ENCODE measurements at places on chromosomes 5 and 9.

GRCh38 chr9:107784235-107784958, 294.8 kb upstream of the KLF4 start:
- no peak for DNase-seq

GRCh38 chr9:129322022-129322621, 144.1 kb upstream of the IER5L start:
- DNase-seq, result no peak

DNA sequence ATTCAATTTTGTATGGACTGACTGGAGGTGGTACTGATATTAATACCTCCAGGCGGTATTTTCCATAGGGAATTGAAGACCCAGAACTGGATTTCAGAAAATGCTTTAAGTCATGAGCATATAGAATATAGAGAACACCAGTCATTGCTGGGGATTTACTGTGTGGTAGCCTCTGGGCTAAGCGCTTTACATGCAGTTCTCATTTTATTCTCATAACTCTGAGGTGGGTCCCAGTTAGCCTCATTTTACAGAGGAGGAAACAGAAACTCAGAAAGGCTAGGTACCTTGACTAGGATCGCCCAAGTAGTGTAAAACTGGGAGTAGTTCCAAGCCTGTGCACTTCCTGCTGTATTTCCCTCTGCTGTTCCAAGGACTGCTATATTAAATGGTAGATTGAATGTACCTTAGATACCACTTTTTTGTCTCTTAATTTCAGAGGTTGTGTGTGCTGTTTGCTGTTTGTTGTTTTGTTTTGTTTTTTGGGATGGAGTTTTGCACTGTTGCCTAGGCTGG, 13.8 kb downstream of the SLC44A1 start:
- no peak for DNase-seq

GRCh38 chr9:125852386-125852785, 105.2 kb downstream of the PBX3 start:
- DNase-seq, result no peak

DNA sequence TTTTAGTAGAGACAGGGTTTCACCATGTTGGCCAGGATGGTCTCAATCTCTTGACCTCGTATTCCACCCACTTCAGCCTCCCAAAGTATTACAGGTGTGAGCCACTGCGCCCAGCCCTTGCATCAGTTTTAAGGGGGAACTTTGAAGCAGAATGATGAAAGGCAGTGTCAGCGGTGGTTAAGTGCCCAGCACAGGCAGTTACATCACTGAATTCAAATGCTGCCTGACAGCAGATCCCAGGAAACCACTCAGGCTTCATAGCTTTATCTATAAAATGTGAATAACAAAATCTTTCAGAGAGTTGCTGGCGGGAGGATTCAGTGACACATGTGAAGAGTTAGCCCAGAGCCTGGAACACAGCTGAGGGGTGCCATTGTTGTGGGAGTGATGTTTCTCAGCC, 26.5 kb downstream of the FGF1 start:
- DNase-seq, result no peak

DNA sequence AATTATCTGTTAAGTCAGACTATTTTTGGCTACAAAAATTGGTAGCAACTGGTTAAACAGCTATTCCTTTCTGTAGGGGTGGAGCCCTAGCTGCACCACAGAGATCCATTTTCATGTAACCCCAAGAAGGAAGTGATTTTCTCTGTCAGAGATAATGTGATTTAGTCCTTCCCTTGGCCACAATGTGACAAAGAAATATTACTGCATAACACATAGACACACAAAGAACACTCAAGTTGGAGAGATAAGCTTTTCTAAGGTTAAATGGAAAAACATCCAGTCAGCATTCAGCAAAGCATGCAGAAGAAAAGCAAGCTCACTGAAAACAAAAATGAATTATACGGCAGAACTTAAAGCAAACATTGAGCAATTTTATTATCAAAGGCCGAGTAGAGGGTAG, 227.8 kb upstream of the CDH9 start:
- DNase-seq, result no peak

- DNase-seq, result no peak
Measured at GRCh38 chr5:91484662-91485061, 101.5 kb upstream of the ARRDC3 start.

- DNase-seq, result no peak
Measured at GRCh38 chr9:136105398-136106135, 10.5 kb upstream of the NACC2 start.

GRCh38 chr9:137953683-137954438, 76.3 kb downstream of the CACNA1B start:
- no peak for DNase-seq

DNA sequence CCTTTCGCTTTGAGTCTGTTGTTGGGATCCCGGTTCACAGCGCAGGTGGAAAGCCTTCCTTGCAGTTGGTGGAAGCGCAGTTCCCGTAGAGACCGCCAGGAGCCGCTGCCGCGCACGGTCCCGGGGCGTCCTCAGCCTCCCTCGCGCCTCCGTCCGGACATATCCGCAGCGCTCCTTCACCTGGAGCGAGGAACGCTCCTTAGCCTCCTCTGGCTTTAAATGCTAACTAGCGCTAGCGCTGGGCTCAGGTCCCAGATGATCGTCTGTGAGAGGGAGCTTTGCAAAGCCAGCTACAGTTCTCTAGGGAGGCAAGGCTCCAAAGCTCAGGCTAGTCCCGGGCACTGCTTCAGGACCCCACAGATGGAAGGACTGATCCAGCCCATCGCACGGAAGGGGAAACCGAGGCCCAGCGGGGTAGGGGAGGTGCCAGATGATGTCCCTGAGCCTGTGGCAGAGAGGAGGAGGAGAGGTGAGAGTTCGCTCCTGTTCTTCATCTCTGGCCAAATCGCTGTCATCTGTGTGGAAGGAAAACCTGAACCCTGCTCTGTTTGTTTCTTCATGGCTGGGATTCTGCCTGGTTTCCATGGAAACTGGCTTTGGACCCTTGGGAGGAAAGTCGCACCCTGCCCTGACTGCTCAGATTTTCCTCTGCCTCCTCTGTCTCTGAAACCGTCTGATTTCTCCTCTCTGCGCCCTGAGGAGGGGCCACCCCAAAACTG, 31.4 kb downstream of the COL15A1 start:
- peak; percentile 41 for DNase-seq

GRCh38 chr5:172932313-172933017, 26.8 kb upstream of the RPL26L1 start:
- peak; percentile 34 for DNase-seq

GRCh38 chr5:151917904-151918303, 6.7 kb downstream of the GLRA1 start:
- DNase-seq, result no peak

DNA sequence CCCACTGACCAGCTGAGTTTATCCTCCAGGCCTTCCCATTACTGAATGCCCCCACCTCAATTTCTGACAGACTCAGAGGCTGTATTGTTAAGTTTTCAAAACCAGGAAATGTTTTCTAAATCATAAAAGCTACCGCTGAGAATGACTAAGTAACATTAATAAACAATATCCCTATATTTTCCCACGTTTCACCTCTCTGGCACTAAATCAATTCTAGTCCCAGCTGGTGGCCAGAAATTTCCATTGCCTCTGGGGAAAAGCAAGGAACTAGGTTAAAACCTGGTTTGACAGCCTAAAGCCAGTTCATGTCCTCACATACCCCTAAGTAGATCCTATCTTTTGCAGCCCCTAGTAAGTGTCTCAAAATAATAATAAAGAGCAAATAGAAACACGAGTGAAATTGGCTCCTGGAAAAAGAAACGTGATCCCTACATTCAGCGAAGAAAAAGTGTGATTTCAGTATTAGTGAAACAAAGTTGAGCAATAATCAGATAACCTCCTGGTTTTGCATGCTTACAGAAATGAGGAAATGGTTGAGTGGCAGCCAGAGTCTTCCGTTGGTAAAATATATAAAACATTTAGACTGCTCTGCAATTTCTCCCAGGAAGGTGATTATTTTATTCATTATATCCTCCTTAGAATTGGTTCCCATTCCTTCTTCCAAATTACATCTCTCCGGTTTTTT, 110.9 kb downstream of the ESM1 start:
- DNase-seq, result no peak

- DNase-seq, result no peak
Measured at GRCh38 chr5:157772127-157772526, 28.6 kb downstream of the LSM11 start.

GRCh38 chr5:172870291-172870714, 36.3 kb downstream of the ERGIC1 start:
- DNase-seq, result no peak

- no peak for DNase-seq
Measured at GRCh38 chr9:83208065-83208850, 145.3 kb upstream of the RASEF start.

DNA sequence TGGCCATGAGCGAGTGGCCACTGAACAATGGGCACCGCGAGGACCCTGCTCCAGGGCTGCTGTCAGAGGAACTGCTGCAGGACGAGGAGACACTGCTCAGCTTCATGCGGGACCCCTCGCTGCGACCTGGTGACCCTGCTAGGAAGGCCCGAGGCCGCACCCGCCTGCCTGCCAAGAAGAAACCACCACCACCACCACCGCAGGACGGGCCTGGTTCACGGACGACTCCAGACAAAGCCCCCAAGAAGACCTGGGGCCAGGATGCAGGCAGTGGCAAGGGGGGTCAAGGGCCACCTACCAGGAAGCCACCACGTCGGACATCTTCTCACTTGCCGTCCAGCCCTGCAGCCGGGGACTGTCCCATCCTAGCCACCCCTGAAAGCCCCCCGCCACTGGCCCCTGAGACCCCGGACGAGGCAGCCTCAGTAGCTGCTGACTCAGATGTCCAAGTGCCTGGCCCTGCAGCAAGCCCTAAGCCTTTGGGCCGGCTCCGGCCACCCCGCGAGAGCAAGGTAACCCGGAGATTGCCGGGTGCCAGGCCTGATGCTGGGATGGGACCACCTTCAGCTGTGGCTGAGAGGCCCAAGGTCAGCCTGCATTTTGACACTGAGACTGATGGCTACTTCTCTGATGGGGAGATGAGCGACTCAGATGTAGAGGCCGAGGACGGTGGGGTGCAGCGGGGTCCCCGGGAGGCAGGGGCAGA, 53.3 kb downstream of the JADE2 start:
- no peak for DNase-seq

- no peak for DNase-seq
Measured at GRCh38 chr9:127561491-127562278, 50.4 kb upstream of the STXBP1 start.

- DNase-seq, result no peak
Measured at GRCh38 chr9:12712532-12712931, 19.3 kb downstream of the TYRP1 start.

DNA sequence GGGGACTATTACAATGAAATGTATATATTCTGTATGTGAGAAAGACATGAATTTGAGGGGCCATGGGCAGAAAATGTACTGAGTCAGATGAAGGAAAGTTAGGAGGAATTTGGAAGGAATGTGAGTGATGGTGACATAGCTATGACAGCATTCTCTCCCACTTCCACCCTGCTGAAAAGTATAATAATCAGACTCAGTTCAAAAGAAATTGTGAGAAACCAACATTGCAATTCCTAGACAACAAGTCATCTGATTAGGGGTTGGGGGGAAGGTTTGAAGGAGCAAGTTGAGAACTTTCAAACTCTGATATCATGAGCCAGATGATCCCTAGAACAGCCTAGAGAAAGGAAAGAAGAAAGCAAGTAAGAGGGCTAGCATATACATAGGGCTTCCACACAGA, 370.6 kb downstream of the DMRTA1 start:
- no peak for DNase-seq

GRCh38 chr5:119302449-119302848, 53.4 kb upstream of the TNFAIP8 start:
- DNase-seq, result no peak

DNA sequence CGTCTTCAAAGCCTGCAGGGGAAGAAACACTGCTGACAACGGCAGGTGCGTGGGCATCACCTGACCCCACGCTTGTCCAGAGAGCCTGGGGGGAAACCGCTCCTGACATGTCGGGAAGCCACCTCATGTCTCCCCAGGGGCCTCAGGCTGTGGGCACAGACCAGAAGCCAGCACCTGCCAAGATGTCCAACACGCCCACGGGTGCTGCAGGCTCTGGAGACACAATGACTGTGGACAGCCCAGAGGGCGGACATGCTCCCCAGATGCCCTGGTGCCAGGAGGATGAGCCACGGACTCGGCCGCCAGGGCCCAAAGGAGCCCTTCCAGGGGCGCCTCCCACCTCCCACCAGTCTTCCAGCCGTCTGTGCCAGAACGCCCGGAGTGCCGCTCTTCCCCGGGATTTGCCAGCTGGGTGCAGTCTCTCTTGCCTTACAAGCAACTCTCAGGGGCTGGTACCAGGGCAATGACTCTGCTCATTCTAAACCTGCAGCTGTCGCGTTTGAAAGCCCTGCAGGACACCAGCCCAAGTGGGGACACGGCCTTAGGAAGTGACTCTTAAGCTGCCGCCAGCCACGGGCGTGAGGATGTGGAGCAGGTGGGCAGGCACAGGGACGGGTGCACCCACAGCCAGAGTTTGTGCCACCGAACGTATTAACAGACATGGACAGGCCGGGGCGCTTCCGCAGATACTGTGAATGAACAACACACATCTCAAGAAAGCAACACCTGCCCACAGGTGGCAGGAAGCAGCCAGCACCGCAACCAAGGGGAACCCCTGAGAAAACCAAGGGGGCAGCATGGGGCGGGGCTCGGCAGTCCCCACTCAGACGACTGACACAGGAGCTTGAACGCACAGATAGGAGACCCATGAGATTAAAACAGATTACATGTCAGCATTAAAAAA, 6.8 kb upstream of the LHX3 start:
- no peak for DNase-seq

DNA sequence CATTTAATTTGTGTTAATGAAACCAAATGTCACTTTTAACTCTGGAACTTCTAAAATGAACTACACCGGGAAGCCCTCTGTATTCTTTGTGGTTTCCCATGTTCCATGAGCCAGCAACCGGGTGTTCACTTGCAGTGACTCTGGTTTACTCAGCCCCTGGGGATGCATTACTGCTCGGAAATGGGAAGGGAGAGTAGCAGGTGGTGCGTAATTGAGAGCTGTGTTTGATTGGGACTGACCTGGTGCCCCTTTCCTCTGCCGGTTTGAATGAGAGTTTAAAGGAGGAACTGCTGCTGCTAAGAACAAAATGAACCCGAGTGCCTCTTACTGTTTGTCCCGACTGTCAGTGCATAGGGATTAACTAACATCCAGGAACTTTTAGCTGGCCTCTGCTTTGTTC, 100.1 kb upstream of the DHFR start:
- DNase-seq, result no peak

GRCh38 chr5:107538331-107538730, 132.4 kb downstream of the EFNA5 start:
- no peak for DNase-seq

- no peak for DNase-seq
Measured at GRCh38 chr9:137116027-137116507, 1.5 kb upstream of the DPP7 start.

DNA sequence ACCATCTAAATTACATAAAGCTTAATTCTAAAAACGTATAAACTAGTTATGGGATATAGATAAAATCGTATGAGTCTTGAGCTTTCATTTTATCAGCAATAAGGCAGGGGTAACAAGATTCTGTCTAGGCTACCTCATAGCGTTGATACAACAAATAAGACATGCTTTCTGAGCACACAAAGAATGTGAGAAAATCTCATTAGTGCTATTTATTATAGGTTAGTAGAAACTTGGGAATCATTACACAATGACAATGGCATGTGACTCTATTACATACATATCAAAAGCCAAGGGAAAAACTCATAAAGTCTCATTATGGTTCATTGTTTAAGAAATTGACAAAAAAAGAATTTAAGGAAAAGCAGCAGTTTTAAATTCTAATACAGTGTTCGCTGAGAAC, 448.6 kb downstream of the PLK2 start:
- DNase-seq, result no peak

Measured in T-helper 22 cell (primary cell).